Ecto neural progenitor cell (in vitro differentiated cells): ENCODE measurements at places on chromosomes 6 and 20.

DNA sequence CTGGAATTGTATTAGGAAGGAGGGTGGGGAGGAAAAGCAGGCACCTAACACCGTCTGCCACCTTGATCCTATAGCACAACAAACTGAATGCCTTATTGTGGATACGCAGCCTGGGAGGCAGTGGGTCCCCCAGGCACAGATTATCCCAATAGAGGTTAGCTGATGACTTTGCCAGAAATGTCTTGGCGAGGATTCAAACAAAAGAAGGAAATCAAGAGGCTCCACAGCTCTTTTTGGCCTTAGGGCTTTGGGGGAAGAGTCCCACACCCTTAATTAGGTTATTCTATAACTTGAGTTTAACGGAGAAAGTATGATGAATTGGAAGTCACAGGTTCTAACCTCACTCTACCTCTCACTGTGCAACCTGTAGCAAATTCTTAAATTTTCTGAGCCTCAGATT is 102.0 kb downstream of the MRPL14 start:
- no peak for DNase-seq

- no peak for DNase-seq
Measured at GRCh38 chr20:20271271-20271670, 96.6 kb upstream of the INSM1 start.

DNA sequence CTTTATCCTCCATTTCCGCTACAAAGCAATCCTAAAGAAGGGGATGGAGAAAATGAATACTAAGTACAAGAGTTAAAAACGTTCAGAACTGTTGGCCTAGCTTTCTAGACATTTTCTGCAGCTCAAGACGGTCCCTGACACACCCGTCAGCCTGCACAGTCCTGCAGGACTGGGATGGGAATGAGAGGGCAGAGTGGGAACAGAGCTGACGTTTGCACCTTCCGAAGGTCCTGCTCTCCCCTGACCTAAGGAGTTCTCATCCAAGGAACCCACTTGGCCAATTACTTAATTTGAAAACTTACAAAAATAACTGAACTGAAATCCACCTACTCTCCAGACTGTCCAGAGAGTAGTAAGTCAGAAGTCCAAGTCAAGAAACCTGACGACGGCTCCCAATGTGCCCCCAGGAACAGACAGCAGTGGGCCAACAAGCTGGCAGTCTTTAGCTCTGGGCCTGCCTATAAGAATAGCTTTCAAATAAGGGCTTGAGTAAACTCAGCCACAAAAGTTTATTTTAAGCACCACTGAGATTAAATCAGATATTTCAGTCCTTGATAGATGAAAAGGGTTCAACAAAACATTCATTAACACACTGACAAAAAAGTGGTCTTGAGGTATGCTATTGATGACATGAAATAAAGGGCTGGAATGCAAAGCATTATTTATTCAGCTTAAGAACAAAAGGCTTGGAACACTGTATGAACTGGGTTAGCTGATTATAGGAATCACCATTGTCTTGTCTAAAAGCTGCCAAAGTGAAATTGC is 76.8 kb downstream of the CNKSR3 start:
- no peak for DNase-seq

DNA sequence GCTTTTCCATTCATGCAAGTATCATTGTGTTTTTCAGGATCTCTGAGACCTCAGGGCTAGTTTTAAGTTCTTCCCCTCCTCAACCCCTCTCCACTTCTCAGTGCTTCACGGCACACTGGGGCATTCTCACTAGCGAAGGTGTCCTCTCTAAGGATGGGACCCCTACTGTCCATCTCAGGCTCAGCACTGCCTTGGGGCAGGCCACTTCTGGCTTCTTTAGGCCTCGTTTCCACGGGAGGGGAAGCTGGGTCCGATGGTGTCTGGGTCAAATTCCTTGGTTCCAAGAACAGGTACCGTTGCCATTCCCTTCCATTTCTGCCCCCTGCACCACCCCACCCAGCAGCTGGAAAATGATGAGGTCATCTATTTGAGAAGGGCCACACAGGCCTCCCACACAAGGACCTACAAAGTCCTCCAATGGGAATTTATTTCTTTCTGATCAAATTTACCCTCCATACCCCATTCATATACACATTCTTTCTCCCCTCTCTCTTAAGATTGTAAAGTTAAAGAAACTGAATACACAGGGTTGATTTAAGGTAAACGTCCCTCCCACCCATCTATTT is 17.2 kb downstream of the GNAS start:
- DNase-seq = no peak

- DNase-seq = no peak
Measured at GRCh38 chr20:5687884-5688283, 62.3 kb upstream of the SHLD1 start.

- no peak for DNase-seq
Measured at GRCh38 chr20:37161830-37162549, 17.1 kb upstream of the RPN2 start.
